ENCODE measurements at places on chromosomes 1 and 21. TPM values are rescaled to one million over a fixed set of nuclear protein-coding genes. Genes with fewer than 3 reads are reported as not detected.
A peak's percentile ranks its signal among the peaks of the same experiment; 100 is the strongest.

Gene KIF26B
- total RNA-seq = 12.1 TPM

Gene TRAF3IP3
- not detected for total RNA-seq

Gene FAM89A
- total RNA-seq = 7.7 TPM

Gene LAMC2
- total RNA-seq = 27.6 TPM

Gene SPRR4
- not detected for total RNA-seq

Gene OR2L3
- total RNA-seq = not detected

Gene FCGR1A
- not detected for total RNA-seq

Gene SIM2
- total RNA-seq = not detected

Gene NTNG1
- 2.9 TPM for total RNA-seq

GRCh38 chr1:221169447-221169889, 290.2 kb downstream of the HLX start:
- DNase-seq = peak; percentile 59

GRCh38 chr21:40270047-40270446, 402.8 kb downstream of the PCP4 start:
- DNase-seq = no peak

- no peak for DNase-seq
These were observed 673.4 kb upstream of the ADGRL4 start for GRCh38 chr1:79679916-79680315.

DNA sequence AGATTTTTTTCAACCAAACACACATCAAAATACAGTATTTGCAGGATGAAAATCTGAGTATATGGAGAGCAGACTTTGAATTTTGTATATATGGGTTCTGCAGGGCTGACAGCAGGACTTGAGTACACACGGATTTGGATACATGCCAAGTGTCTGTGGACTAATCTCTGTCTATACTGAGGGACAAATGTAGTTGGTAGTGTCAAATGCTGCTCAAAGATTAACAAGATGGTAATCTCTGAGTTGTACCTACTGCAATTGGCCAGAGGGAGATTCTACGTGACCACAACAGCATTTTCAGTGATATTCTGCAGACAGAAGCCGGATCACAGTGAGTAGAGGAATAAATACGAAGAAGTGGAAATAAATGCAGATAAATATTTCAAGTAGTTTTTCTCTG, 43.4 kb downstream of the SHCBP1L start:
- DNase-seq = no peak

DNA sequence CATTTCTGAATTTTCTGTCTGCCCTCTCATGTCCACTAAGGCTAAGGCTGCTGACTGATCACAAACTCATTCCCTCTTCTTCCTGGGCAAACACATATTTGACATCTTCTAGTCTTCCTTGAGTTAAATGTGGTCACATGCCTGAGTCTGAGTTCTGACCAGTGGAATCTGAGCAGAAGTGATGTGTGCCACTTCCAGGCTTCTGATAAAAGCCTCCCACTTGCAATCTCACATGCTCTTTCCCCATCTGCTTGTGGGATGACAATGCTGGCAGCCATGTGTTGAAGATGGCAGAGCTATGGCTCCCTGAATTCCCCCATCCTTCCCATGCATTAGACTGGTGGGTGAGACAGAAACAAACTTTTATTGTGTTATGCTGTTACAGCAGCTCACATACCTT, 149.9 kb upstream of the ZNF648 start:
- no peak for DNase-seq

DNA sequence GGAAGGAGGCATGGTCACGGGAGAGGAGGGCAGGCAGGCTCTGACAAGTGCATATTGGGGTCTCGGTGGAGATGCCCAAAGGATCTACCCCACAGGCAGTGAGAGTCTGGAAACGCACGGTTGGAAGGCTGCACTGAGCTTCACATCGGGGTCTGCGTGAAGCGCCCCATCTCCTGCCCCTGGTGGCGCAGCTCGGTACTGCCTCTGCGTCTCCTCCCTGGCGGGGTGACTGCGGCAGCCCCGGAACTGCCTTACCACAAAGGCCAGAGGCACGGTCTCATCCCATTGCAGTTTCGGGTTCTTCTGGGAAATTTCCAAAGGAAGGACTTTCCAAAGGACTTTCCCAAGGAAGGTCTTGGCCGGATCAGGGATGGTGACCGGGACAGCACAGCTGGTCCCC, 69.2 kb upstream of the AJAP1 start:
- no peak for DNase-seq

DNA sequence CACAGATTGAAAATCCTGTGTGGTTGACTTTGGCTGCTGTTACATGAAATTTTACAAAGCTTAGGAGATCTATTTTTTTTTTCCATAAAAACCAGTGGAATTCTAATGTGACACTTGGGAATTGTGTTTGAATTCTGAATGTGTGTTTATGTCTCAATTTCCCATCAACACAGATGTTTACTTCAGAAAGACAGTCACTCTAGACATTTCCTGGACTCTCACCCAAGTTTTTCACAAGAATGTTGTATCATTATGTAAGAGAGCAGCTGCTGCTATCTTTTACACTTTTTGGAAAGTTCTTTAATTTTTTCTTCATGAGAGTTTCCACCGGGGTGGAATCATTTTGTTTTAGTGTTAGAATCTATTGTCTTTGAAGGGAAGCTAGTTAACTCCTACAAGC, 210.1 kb downstream of the GIPC2 start:
- DNase-seq = no peak

DNA sequence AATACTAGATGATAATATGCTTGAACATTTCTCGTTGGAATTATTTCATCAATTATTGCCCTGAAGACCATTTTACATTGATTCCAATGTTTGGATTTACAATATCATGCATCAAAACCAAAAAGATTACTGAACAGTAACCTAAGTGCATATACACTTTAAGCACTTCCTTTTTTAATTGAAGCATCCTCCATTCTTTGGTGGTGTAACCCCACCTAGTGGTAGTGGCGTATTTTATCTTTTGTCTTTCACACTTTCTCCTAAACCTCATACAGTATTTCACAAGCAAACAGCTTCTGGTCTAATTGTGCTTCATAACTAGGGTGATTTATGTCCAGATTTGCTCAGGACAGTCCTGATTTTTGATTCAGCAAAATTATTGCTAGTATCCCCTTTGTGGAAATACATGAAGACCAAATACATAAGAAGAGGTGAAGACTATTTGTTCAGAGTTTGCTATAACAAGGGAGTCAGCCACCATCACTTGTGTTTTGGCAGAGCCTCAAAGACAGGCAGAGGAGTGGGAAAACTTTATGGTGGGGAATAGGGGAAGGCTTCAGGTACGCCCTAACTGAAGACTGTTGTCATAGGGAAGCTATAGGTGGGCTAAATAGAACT, 3.4 kb upstream of the NVL start:
- peak; percentile 75 for DNase-seq

DNA sequence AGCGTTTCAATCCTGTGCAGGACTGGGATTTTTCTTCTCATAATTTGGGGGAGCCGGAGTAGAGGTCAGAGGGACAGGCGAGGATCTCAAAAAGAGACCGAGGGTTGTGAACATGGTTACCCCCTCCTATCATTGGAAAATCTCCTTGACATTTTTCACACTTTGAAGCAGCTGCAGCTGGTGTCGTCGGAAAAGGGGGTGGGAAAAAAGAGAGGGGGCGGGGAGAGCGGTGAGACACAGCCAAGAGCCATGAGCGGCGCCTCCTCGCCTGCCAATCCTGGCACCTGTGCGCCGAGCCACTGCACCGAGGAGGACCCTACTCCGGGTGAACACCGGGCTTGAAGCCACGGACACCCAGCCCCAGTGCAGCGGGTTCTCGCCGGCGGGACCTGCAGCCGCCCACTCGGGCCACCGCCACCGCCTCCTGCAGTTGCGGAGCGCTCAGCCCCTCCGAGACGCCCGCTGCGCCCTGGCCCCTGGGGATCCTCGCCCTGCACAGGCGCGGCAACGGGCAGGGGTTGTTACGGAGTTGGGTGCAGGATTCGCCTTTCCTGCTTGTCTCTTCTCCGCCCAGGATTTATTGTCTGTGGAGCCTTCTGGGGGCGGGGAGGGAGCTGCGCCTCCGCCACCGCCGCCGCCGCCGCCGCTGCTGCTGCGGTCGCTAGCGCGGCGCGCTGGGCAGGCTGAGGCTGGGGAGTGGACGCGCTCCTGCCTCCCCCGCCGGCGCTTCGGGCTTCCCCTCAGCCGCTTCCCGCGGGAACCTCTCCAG, at the start of gene LRRC7:
LRRC7 (plus strand) TSS at position 271 of the 769 bp plus-strand sequence. CDS start 718 bp downstream, outside the sequence.
- DNase-seq = no peak

- no peak for DNase-seq
These were observed 26.2 kb downstream of the UBASH3A start for GRCh38 chr21:42429856-42430255.

GRCh38 chr1:82395440-82395839, 594.7 kb downstream of the ADGRL2 start:
- DNase-seq = no peak

GRCh38 chr1:200265104-200265503, 144.7 kb downstream of the ZNF281 start:
- no peak for DNase-seq

GRCh38 chr1:189323091-189323490, 1154.6 kb downstream of the BRINP3 start:
- DNase-seq = no peak

GRCh38 chr1:37149296-37149695, 115.0 kb upstream of the GRIK3 start:
- DNase-seq = no peak

DNA sequence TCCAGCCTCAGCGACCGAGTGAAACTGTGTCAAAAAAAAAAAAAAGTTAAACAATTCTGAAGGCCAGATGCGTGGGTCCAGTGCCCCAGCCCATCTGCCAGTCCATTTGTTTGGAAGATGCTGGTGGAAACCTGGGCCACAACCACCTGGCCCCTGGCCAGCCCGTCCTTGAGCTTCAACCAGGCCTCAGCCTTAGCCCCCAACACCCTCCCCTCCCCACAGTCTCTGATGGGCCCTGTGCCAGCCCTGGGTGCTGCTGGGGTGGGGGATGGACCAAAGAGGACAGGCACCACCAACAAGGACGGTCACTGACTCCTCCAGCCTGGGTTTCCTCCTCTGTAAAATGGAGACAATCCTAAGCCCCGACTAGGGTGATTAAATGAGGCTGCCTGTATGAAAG, 19.6 kb upstream of the PLEKHG5 start:
- no peak for DNase-seq

- no peak for DNase-seq
These were observed 119.2 kb downstream of the TM2D1 start for GRCh38 chr1:61605607-61606321.

GRCh38 chr1:198849093-198849492, 210.3 kb downstream of the PTPRC start:
- DNase-seq = no peak

DNA sequence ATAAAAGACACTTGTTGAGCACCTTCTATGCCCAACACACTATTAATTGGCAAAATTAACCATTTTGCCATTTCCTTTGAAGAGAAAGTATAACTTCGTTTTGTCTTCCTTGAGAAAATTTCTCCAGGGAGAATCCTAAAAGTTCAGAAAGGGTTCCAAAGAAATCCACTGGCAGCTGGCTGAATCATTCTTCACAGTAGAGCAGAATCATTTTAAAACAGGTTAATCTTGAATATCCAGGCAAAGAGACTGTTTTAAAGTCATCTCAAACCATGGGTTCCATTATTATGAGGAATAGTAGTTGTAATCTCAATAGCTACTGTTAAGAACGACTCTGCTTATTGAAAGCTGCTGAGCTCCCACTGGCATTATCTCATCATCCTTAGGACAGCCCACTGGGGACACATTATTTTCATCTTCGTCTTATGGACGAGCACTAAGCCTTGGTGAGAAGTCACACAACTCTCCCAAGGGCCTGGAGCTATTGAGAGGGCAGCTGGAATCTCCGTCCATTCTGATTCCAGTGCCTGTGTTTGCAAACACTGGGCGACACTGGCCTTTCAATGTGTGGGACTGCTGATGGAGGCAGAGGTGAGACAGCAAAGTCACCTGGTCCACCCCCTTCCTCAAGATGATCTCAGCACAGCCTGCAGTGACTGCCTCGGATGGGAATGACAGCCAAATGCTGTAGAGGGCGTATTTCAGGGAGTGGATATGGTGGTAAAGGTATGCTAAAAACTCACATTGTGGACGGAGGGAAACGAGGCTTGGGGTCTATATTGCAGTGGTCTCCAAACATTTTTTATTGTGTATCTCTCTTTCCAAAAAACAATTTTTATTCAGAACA, 15.3 kb upstream of the PGBD5 start:
- DNase-seq = no peak

DNA sequence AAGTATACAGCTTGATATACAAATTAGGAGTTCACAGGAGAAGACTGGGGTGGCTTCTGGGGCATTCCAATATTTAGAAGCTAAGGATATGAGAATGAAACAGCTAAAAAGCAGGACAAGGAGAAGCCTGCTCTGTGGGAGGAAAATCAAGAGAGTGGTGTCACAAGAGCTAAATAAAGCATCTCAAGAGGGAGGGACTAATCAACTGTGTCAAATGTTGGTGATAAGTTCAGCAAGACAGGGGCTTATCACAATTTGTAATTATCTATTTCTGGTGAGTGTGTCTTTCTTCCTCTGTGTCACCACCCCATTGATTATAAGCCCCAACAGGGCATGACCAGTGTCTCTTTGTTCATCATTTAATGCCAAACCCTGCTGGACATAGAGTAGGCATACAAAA, 295.8 kb upstream of the DUSP10 start:
- no peak for DNase-seq

GRCh38 chr21:15644489-15644888, 85.3 kb upstream of the USP25 start:
- no peak for DNase-seq

GRCh38 chr1:17462669-17463068, 23.2 kb upstream of the RCC2 start:
- DNase-seq = peak; percentile 14

GRCh38 chr1:113118266-113118665, 45.3 kb downstream of the LRIG2 start:
- no peak for DNase-seq

GRCh38 chr21:39173716-39174680, 9.3 kb downstream of the PSMG1 start:
- DNase-seq = no peak

- DNase-seq = no peak
These were observed 7.4 kb upstream of the CAMTA1 start for GRCh38 chr1:6777813-6778212.

GRCh38 chr1:12087797-12088314, 24.8 kb downstream of the TNFRSF8 start:
- no peak for DNase-seq

DNA sequence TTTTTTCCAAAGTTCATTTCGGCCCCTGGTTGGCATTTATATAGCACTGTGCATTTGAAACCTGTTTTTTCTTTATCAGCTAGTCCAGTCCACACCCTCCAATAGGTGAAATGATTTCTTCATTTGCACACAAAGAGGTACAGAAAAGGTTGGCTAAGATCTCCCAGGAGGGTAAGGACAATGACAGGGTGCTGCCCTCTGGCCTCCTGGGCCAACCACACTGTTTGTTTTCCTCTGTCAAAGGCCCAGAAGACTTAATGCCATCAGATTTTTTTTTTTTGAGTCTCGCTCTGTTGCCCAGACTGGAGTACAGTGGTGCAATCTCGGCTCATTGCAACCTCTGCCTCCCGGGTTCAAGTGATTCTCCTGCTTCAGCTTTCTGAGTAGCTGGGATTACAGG, 70.1 kb upstream of the EFHD2 start:
- DNase-seq = no peak

DNA sequence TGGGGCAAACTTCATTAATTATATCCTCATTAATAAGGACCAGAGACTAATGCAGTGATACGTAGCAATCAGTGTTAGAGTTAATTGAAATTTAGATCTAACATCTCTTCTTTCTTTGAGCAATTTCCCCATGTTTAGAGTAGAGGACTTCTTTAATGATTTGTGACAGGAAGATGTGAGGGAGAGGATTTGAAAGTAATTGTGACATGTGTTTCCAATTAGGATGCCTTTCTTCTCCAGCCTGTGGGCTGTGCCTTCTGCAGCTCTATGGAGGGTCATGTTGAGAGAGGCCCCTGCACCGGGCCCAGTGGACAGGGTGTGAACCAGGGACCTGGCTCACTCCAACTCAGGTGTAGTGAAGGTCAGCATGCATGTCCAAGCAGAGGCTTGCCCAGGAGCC, 103.0 kb downstream of the GREM2 start:
- DNase-seq = peak; percentile 63

Data from fibroblast of villous mesenchyme (primary cell).